Stimulated activated memory B cell treated with anti-CD40 and anti-IgM and Interleukin-4, amounts not matched to agents 10 μg/mL and 1 μg/mL and 100 μg/mL, for 72 hours (primary cell): ENCODE measurements at places on chromosomes 16 and 17.

- no peak for ATAC-seq
Measured at GRCh38 chr16:73610605-73611156, 562.8 kb upstream of the ZFHX3 start.

GRCh38 chr17:49439673-49440571, 25.2 kb upstream of the PHB1 start:
- no peak for ATAC-seq

DNA sequence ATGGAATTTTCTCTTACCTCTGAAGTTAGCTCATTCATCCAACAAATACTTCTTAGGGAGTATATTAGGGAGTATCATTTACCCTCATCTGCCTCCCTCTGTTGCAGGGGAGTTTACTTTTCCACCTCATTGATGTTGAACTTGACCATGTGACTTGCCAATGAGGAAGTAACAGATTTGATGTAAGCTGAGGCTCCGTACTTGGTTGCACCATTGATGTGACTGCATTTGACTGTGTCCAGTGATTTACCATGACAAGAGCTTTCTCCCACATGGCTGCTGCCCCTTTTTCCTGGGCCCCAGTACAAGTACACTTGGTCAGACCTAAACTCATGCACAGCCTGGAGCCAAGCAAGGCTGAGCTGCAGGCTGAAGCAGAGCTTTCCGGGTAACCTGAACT, 81.6 kb upstream of the HS3ST2 start:
- ATAC-seq = peak; percentile 24

DNA sequence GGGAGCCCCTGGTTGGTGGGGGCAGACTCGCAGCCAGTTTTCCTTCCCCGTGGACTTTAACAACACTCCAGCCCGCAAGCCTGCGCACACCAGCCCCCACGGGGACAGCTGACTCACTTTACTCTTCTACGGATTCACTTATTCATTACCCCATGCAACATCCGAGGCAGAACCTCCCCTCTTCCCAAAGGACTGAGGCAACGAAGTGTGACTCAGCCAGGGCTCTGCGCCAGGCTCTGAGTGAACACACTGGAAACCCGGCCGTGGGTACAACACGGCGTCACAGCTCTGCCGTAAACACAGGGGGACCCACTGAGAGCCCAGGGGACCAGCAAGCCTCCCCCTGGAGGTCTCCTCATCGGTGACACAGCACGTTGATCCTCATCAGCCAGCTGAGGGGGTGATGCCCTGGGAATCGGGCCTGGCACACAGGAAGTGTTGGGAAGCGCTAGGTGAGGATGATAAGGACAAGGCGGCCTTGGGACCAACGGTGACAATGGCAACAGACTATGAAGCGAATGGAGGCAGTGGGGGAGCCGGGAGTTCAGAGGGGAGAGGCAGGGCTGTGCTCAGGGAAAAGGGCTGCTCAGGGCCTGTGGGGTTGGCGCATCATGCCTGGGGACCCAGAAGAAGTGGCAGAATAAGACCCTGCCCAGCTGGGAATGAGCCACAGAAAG, 14.6 kb downstream of the COTL1 start:
- ATAC-seq = no peak

GRCh38 chr17:8155231-8155995, 3.2 kb upstream of the PER1 start:
- no peak for ATAC-seq

DNA sequence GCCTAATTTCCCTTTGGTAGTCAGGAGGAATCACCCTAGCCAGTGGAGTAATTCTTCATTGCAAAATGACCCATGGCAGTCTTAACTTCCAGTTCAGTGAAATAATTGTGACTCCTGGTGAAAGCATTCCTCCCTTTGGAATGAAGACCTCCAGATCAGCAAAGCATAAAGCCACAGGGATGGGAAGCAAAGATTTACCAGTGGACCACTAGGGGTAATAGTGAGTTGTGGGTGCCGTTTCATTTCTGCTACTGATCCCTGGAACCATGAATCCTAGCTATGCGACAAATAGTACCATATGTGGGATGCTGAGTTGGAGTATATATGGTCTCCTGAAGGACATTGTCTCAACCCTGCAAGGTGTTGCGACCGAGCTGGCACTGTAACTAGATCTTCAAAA, 13.7 kb downstream of the DYNLL2 start:
- ATAC-seq = no peak

DNA sequence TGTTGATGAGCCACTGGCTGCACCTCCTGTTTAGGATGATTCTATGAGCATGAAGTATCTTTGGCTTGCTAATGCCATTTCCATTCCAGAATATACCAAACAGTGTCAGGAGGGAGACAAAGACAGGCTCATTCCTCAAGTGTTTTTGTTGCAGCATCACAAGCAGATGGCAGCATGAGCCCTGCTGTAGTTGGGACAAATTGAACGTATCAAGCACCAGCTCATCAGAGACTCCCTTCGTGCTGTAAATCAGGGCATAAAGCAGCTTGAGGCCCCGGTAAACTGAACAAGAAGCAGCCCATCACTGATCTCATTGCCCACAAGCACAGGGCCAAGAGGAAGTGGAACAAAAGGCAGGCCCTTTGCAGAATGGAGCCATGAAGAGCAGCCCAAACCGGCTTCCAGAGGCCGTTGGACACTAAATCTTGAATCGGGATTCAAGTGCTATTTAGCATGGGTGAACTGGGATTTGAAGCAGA, 45.9 kb upstream of the HS3ST3A1 start:
- ATAC-seq = no peak

DNA sequence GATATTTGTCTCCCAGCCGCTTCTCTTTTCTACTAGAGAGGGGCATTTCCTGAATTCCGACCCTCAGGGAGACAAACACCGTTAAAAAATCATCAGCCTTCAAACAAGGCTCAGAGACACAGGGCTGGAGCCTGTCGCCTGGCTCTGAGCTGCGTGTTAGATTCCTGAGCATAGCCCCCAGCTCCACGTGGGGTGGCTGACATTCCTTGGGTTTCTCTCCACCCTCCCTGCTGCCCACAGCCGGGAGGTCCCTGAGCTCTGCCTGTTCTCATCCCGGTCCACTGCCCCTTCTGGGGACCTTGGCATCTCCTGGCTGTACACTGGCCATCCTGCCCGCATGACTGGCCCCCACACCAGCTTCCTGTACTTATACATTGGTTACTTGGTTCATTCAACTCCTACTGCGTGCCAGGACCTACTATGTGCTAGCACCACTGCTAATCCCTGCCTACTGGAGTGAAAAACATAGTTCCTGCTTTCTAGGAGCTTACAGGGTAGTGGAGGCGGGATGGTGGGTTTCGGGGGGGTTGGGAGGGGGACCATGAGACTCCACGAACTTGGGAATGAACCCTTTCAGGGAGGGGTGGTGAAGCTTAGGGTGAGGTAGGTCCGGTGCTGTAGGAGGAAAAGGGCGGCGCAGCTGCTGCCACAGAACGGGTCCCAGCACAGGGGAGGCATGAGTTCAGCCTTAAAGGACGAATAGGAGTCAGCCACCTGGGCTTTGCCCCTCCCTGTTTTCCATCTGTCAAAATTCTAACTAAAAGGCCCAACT, 52.1 kb upstream of the TMEM132E start:
- ATAC-seq = no peak

GRCh38 chr17:79391376-79392233, 219.2 kb downstream of the RBFOX3 start:
- peak; percentile 64 for ATAC-seq

DNA sequence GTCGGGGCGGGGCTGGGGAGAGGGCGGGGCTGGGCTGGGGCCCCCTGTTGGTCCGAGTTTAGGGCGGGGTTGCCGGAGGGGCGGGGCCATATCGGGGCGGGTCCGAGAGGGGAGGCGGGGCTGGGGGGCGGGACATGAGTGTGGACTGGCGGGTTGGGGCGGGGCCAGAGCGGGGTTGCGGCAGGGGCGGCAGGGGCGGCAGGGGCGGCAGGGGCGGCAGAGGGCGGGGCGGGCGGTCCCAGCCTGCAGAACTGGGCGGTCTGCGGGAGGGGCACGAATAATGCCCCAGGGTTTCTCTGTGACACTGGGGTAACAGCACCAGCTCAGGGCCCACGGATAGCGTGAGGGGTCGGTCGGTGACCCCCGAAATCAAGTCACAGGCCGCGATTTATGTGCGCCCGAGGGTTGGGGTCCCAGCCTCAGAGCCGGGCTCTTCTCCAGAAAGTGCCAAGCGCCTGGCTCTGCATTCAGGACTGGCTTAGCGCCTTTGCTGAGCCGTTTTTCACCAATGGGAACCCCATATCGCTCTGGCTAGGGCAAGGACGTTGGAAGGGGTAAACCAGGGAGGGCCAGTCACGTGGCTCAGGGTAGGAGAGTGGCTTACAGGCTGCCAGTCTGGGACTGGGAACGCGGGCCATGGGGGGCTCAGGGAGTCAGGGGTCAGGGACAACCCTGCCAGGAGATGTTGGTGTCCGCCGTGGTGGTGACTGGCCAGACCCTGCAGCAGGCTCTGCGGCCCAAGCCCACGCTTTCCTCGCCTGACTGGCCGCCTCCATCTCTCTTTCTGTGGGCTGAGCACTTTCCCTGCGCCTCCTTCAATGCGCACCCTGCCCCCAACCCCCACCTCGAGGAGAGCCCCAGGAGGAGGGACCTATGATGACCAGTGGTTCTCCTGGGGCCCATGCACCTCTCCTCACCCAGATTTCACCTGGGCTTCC, 1.2 kb upstream of the METTL26 start:
- ATAC-seq = peak; percentile 74

DNA sequence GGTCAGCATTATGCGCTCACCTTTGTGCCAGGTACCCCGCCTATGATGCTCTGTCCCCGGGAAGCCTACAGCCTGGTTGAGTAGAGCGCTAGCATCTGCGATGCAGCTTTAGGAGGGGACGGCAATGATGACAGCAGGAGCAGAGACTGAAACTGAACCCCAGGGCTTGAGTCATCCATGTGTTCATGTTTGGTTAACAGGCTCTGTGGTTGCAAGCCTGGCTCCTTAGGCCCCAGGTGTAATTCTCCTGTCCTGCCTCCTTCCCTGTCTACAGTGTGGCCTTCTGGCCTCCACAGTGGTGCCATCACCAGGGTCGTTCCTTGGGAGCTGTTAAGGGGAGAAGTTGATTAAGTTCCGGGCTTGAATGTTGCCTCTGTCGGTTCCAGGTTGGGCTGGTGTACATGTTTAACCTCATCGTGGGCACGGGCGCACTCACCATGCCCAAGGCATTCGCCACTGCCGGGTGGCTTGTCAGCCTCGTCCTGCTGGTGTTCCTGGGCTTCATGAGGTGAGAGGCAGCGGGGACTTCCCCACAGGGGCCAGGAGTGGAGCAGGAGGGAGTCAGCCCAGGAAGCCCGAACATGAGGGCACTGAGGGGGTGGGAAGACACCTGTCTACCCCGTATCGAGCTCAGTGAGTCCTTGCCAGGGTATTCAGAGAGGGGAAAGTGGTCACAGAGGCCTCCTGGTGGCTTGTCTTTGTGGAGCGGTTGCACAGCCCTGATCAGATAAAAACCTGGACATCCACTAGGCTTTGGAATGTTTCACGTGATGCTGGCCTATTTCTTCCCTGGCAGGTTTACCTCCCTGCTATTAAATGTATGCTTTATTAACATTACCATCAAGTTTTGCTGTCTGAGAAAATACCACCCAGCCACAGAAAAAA, 9.2 kb upstream of the NAT9 start:
- no peak for ATAC-seq

DNA sequence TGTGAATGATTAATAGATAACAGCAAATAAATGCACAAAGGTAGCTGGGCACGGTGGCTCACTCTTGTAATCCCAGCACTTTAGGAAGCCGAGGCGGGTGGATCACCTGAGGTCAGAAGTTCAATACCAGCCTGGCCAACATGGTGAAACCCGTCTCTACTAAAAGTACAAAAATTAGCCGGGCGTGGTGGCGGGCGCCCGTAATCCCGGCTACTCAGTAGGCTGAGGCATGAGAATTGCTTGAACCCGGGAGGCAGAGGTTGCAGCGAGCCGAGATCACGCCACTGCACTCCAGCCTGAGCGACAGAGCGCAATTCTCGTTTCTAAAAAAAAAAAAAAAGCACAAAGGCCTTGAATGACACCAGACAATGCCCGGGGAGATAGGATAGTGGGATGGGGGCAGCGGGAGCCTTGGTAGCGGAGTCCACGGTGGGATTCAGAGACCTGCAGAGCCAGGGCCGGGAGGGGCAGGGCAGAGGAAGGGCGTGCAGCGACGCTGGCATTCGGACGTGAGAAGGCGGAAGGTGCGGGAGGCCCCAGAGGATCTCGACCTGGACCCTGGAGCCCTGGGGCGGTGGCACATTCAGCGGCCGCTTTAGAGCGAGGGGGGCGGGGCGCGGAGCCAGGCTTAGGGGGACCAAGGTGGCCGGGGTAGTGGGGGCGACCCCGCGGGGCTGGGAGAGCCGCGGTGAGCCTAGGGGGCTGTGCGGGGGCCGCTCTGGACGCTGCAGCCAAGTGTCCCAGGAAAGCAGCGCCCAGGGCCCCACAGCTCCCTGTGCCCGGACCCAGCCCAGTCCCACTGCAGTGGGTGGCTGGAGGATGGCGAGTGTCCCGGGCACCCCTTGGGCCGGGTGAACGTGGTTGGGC, 999 bp upstream of the FLYWCH2 start:
- ATAC-seq = peak; percentile 38

GRCh38 chr16:10938321-10938720, 3.9 kb downstream of the DEXI start:
- ATAC-seq = no peak

DNA sequence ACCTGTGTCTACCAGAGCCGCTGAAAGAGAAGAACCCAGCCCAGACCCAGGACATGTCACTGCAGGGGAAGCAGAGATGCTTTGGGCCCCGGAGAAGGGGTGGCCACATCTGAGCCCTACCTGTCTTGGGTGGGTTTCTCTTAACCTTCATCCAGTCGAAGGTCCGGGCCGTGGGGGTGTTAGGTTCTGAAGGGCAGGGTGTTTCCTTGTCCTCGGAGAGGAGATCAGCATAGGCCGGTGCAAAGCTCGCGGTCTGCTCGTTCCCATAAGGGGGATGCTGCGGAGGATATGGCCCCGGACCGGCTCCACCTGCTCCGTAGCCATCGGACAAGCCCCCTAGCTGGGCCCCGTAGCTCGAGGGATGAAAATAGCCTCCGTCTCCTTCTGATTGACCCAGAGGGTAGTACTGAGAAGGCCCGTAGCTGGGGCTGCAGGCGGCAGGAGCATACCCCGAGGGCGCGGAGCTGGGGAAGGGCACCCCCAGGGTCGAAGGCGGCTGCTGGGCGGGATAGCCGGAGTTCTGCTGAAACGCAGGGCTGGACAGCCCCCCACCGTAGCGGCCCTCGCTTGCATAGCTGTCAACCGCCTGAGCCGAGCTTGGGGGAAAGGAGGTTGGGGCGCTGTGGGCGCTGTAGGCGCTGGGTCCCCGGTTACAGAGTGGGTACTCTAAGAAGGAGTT, 464 bp downstream of the HOXB1 start:
- peak; percentile 6 for ATAC-seq

DNA sequence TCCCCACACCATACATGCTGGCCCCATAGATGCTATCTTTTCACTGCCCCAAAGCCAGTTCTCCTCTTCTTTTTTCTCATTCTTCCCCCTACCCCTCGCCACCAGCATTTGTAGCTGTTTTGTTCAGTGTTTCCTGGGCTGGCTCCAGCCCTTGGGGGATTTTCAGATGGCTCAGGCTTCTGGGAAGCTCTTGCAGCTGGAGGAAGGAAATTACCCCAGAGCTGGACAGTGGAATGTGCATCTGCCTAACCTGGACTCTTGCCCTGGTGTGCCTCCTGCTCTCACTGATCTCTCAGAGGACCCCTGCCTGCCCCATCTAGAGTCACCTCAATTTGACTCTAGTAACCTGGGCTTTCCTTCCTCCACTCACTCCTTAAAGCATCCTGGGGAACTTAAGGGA, 82.8 kb downstream of the MYH13 start:
- ATAC-seq = no peak
